Thoracic aorta (tissue), 2 donors: ENCODE measurements at places on chromosomes 2 and 18. TPM values are rescaled to one million over a fixed set of nuclear protein-coding genes. Genes with fewer than 3 reads are reported as not detected.

GRCh38 chr2:5798084-5798483 lies 105.9 kb downstream of the SOX11 start:
- DNase-seq = no peak
- no peak overlapping the region for H3K4me3 ChIP-seq
- no peak overlapping the region for H3K27ac ChIP-seq
- H3K4me1 ChIP-seq = no peaks in the 10 kb centered on the region
- H3K36me3 ChIP-seq = no peaks in the 10 kb centered on the region

DNA sequence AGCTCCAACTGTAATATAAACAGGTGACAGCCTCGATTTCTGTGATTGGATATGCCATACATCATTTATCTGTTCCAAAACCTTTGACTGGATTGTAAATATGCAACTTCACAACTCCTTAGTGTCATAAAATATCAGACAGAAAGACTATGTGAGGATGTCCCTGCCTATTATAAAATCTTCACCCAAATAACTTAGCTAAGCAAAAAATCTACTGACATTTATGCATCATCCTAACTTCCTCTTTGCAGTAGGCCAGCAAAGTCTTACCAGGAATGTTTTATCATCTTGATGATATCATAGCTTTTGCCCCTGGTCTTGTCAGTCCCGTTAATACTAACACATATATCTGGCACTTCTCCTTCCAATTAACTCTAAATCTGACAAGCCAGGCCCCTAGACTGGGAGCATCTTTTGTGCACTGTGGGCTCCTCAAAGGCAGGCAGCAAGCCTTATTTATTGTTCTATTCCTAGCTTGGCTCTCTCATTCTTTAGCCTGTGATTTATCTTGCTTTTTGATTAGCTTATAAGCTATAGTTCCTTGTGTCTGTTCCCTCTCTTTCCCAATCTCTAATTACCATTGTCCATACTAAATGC lies 356.5 kb upstream of the HNMT start:
- no peaks in the 10 kb centered on the region for H3K4me1 ChIP-seq
- H3K4me3 ChIP-seq = no peak overlapping the region
- no peak for DNase-seq
- no peaks in the 10 kb centered on the region for H3K36me3 ChIP-seq
- no peaks in the 10 kb centered on the region for H3K27me3 ChIP-seq

DNA sequence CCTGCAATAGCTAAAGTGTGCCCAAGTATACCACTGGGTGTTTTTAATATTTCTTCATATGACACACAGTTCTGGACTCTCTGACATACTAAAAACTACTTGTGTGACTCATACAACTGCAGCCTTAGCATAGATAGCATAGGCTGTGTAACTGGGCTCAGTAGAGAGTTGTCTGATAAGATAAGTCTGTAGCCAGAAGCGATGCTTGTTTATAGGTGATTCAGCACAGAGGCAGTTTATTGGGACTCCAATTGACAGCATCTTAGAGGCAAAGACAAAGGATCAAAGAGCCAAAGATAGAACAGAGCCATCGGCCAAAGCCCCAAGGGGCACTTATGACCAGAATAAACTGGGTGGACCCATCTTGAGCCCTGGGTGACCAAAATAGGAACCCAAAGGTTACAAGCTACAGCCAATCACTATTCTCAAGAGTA lies 42.3 kb downstream of the AAK1 start:
- peaks cover 41% of the 10 kb centered on the region for H3K4me1 ChIP-seq
- H3K27ac ChIP-seq = no peak overlapping the region
- no peak for DNase-seq
- H3K27me3 ChIP-seq = no peaks in the 10 kb centered on the region

DNA sequence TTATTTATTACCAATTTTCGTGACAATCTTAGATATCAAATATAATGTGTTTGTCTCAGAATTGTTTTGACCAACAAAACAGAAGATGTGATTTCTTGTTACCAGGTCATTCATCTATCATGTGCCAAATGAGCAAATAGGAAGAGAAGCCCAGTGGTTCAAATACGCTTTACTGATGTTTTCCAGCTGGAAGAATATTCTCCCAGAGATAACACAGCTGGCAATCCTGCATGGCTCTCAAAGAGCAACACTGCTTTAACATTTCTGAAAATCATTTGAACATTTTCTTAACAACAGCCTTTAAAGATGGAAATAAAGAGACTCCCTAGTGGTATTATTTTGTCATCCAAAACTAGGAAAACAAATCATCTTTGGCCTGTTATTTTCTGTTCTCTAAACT lies 359.8 kb downstream of the CTNNA2 start:
- no peaks in the 10 kb centered on the region for H3K27me3 ChIP-seq
- H3K4me3 ChIP-seq = no peak overlapping the region
- no peaks in the 10 kb centered on the region for H3K4me1 ChIP-seq
- no peaks in the 10 kb centered on the region for H3K36me3 ChIP-seq

GRCh38 chr2:61558160-61558559 lies 20.0 kb upstream of the XPO1 start:
- no peaks in the 10 kb centered on the region for H3K27me3 ChIP-seq
- H3K27ac ChIP-seq = no peak overlapping the region
- DNase-seq = no peak
- H3K4me1 ChIP-seq = no peaks in the 10 kb centered on the region
- no peaks in the 10 kb centered on the region for H3K36me3 ChIP-seq

DNA sequence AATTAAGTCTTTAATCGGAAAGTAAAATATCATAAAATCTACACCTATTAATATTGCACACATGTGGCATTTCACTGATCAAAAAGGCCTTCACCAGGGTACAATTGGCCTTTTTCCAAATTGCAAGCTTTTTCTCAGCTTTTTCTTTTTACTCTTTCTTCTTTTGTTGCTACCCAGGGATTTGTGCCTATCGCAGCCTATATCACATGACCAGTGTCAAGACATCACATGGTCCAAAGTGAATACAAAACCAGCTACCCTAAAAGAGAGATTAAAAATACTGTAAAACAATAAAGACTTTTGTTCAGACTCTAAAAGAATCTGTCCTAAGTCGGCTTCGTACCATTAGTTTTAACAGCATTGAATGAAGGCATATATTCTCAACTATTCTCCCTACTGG lies 15.0 kb upstream of the OTX1 start:
- no peak overlapping the region for H3K4me3 ChIP-seq
- H3K27ac ChIP-seq = no peak overlapping the region
- H3K27me3 ChIP-seq = no peaks in the 10 kb centered on the region
- no peaks in the 10 kb centered on the region for H3K4me1 ChIP-seq

DNA sequence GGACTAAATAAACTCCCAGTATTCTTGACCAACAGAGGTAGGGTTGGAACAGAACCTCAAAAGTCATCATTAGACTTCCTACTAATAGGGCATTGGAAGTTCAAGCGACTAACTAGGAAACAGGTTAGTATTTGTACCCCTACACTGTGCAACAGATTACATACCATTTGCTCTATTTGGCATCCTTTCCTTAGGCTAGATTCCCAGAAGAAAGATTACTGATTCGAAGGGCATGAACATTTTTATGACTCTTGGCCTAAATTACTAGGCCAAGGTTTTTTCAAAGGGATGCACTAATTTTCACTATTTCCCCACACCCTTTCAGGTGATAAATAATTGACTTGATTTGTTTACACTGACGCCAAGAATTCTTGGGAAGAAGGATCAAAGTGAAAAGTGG lies 104.8 kb upstream of the CYP1B1 start:
- no peak for DNase-seq
- peaks cover 4% of the 10 kb centered on the region for H3K4me1 ChIP-seq
- no peak overlapping the region for H3K4me3 ChIP-seq
- no peaks in the 10 kb centered on the region for H3K27me3 ChIP-seq
- no peak overlapping the region for H3K27ac ChIP-seq

- DNase-seq = no peak
- no peaks in the 10 kb centered on the region for H3K36me3 ChIP-seq
- H3K4me3 ChIP-seq = no peak overlapping the region
- H3K27ac ChIP-seq = no peak overlapping the region
- no peaks in the 10 kb centered on the region for H3K4me1 ChIP-seq
Measured at GRCh38 chr2:166154685-166155338, 27.0 kb upstream of the SCN1A start.

DNA sequence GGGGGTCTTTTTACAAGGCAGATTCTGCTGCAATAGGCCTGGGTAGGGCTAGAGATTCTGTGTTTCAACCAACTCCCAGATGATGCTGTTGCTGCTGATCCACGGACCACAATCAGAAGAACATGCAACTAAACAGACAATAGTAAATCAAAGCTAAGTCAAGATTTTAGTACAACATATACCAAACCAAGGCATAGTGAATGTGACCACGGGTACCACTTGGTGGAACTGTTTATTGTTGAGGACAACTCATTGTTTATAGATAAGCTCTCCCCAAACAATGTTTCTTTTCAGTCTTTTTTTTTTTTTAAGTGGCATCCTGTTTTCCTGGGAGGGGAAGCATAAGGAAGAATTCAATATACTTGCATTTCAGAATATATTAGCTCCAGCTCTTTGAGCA lies 36.0 kb upstream of the DARS1 start:
- H3K4me1 ChIP-seq = peaks cover 6% of the 10 kb centered on the region
- H3K27me3 ChIP-seq = no peaks in the 10 kb centered on the region
- no peak overlapping the region for H3K27ac ChIP-seq
- no peak for DNase-seq
- no peaks in the 10 kb centered on the region for H3K36me3 ChIP-seq

DNA sequence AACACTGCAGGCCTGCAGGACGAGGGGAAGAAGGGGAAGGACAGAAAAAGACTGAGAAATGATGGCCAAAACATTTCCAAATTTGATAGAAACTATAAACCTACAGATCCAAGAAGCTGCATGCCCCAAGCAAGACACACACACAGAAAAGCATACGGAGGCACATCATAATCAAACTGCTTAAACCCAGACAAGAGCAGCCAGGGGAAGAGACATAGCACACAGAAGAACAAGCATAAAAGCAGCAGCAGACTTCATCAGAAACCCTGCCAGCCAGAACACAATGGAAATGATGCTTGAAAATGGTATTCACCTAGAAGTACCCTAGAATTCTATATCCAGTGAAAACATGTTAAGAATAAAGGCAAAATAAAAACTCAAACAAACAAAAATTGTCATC lies 57.2 kb upstream of the RNU4ATAC start:
- H3K36me3 ChIP-seq = peaks cover 12% of the 10 kb centered on the region
- H3K4me1 ChIP-seq = peaks cover 29% of the 10 kb centered on the region
- H3K27ac ChIP-seq = no peak overlapping the region
- H3K27me3 ChIP-seq = no peaks in the 10 kb centered on the region
- no peak overlapping the region for H3K4me3 ChIP-seq

FOXI3 gene
- not detected for total RNA-seq

MC2R gene
- not detected for total RNA-seq

VWA3B gene
- not detected for total RNA-seq
